NCI-H226 (cell line): ENCODE measurements at places on chromosomes 4 and X.

DNA sequence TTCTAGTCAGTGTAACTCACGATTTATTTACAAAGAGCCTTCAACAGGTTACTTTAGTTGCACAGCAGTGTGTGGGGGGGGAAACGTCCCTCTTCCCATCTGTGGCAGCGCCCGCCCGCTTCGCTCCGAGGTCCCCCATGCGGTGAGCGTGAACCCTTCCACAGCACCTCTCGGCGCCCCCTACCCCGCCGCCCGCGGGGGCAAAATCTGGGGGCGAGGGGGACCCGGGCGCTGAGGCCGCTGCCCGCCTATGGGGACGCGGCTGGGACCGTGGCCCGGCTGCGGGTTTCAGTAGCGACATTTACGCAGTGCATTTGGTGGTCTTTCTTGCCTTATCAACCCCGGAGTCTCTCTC is 6.4 kb downstream of the NKX6-1 start:
- DNase-seq: no peak

DNA sequence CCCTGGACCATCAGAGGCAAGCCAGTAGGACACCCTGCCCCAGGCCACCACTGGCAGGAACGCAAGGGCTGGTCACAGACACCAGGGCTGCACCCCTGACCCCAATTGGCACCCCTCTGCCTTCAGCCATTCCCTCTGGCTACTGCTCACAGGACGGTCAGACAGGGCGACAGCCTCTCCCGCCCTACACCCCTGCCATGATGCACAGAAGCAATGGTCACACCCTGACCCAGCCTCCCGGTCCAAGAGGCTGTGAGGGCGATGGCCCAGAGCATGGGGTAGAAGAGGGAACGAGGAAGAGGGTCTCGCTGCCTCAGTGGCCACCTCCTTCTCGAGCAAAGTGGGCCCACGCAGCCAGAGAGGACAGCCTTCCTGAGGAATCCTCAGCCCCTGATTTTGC is 143.5 kb downstream of the SOWAHB start:
- no peak for DNase-seq

DNA sequence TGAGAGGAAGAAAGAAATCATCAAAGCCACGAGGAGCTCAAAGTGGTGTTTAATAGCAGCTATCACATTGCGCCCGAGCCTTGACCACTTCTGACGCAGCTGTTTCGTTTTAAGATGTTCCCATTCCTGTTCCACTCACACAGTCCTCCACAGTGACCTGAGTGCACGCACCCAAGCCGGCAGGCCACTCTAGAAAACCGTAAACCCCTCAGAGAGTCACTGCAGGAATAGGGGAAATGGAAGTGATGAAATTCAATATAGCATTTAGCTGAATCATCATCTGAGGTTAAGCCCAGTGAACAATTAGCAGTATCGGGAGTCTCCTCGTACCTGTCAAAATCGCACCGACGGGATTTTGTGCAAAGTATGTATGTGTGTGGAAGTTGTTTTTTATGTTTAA is 17.9 kb upstream of the HAND2 start:
- DNase-seq: no peak

DNA sequence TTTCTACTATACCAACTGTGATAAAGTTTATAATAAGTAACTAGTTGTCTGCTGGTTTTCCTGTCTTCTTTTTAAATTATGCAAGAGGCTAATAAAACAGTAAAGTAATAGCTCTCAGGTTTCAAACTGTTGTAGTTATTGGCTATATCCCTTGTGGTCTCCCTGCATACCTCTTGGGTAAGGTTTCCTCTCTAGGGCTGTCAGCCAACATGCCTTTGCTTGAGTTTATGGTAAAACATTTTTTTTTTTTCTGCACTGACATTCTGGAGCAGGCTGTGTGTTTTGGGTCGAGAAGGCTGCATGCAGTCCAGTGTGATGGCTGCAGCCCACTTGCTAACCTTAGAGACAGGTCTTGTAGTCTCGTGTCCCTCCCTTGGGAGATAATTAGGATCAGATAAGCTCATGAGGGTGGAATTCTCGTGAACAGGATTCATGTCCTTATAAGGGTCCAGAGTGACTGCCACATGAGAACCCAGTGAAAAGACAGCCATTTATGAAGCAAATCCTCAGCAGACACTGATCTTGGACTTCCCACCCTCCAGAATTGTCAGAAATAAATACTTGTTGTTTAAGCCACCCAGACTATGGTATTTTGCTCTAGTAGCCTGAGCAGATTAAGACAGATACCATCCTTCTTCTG is 831.2 kb downstream of the CCSER1 start:
- peak; percentile 77 for DNase-seq

DNA sequence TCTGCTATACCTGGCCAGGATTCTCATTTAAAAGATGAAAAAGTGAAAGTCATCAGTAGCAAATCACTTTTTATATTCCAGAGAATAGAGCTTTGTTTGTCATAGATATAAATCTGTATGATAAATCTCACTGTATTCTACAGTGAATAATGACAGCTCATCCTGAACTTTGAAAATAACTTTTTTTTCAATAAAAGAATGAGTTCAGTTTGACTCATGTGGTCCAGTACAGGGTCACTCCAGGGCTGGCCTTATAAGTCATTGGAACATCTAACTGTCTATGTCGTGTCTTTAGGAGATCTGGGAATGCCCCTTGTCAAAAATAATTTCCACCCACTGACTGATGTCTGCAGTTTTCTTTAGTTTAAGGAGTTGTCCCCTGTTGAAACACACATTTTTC is 18.5 kb upstream of the CXCL8 start:
- DNase-seq: no peak

DNA sequence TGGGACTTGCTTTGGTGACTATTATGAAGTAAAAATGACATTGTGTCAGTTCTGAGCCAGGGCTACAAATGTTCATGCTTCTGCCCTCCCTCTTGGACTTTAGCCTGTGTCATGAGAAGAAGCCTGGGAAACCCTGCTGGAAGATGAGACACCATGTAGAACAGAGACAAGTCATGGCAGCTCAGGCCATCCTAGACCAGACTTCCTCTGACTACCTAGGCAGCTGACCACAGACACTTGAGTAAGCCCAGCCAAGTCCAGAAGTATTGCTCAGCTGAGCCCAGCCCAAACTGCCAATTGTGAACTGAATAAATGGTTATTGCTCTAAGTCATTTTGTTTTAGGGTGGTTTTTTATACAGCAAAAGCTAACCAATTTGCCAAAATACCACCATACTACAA is 467.6 kb upstream of the CNKSR2 start:
- peak; percentile 22 for DNase-seq

DNA sequence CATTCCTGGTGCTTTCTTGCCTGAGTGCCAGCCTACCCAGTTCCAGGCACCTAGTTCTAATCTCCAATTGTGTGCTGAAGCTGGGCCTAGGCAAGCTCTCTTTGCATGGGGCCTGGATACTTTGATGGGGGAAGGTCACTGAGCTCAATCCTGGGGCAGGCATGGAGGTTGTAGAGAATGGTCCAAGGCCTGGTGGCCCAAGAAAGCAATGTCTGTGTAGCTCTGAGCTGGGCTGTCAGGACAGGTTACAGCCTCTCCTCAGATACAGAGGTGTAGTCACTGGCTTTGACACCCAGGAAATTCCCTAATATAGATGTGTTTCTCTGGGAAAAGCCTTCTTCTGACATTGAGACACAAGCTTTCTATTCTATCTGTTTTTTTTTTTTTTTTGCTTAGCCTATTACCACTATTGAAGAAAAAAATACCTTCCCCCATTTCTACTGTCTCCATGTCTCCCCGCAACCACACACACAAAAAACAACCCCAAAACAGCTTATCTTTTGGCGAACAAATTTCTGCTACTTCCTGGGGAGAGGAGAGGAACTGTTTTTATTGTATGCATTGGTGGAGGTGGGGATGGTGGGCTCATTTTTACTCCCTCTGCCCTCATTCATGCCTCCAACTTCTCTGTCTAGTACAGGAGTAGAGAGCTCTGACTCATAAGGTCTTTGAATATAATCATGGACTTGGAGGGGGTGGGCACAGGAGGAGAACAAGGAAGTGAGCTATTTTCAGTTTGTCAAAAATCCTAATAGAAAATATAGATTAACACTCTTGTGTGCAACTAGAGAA is 66.7 kb upstream of the DHX15 start:
- no peak for DNase-seq

- DNase-seq: no peak
Observed at GRCh38 chr4:101177154-101177553, 170.2 kb downstream of the PPP3CA start.

DNA sequence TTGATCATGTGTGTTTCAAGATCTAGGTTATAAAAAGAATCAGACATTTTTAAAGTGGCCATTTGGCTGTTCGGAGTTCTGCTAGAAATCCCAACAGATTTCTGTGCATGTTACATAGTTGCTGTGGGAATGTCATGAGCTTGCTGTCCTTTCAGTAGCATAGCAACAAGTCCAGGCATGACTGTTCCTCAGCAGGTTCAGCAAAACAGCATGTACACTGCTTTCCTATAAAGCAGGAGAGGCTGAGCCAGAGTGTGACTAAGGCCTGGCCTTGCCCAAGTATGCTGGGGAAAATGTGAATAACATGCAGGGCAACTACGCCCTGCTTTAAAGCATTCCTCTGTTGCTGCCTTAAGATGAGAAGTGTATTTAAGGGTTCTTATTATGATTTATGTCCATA is 217.1 kb upstream of the SMIM31 start:
- peak; percentile 87 for DNase-seq

DNA sequence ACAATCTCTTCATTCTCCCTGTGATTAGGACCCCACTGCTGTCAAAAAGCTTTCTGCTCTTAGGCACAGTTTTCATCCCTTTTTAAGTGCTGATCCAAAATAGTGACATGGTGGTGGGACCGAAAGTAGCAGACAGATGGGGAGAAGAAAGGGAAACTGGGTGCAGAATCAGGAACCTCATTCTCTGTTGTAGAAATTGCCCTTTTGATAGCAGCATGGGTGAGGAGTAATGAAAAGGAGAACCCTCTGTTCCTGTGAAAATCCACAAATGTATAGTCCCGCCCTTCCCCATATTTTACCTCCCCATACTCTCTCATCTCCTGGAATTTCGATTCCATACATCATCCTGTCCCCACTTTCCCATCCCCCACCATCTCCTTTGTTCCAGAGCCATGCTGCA is 126.5 kb downstream of the STIM2 start:
- DNase-seq: no peak

DNA sequence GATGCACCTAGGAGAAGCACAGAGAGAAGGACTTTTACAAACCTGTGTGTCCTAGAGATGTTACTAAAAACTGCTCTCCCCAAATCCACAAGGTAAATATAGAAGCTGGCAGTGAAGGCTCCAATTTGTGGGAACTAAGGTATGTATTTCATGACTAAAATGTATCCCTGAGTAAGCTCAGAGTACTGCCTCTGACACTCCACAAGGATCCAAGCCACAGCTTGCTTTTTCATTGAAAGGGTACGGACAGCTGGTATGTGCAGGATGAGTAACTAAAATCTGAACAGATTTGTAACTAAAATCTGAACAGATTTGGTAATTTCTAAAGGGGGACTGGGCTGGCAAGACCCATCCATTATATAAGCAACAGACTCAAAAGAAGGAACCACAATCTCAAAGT is 187.6 kb downstream of the DCLK2 start:
- DNase-seq: no peak

GRCh38 chr4:13548059-13548983 is 4.0 kb upstream of the NKX3-2 start:
- no peak for DNase-seq

GRCh38 chrX:20015945-20016615 is 25.2 kb upstream of the BCLAF3 start:
- no peak for DNase-seq

- DNase-seq: no peak
Observed at GRCh38 chr4:5626913-5627312, 81.4 kb downstream of the EVC2 start.

- DNase-seq: no peak
Observed at GRCh38 chr4:55364691-55365344, 18.8 kb downstream of the SRD5A3 start.

- no peak for DNase-seq
Observed at GRCh38 chrX:41960142-41960541, 36.8 kb upstream of the CASK start.

- DNase-seq: no peak
Observed at GRCh38 chr4:52959541-52959940, 97.4 kb downstream of the RASL11B start.

DNA sequence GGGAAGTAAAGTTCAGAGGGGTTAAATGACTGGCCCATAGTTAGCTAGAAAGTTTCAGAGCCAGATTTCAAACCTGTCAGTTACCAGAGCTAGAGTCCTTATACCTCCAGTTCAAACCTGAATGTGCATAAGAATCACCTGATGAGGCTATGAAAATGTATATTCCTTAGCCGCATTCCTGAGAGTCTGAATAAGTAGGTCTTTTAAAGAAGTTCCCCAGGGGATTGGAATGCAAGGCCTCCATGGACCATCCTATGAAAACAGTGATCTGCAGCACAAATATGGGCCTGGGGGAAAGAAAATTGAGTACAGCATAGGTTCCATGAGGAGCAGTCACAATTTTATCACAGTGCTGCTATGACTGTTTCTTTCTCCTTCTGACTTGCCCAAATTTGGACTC is 263.9 kb upstream of the CXorf66 start:
- no peak for DNase-seq

DNA sequence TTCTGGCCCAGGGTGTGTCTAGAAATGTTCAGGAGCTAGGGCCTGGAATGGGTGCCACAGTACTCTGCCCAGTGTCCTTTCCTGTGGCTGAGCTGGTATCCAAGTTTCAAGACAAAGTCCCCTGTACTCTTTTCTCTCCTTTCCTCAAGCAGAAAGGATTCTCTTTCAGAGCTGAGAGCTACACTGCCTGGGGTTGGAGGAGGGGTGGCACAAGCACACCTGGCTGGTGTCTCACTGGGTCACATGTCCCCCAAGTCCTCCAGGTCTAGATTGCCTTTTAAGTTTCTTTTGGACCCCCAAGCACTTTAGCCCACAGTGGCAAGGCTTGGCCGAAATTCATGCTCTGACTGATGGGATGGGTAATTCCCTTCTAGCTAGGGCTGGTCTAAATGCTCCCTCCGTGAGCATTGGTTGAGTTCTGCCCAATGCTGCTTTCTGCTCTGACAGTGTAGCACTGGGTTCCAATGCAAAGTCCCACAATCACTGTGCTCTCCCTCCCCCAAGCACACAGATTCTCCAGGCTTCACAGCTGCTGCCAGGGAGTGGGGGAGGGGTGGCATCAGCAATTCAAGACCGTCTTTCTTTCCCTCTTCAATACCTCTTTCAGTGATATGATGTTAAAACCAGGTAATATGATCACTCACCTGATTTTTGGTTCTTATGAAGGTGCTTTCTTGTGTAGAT is 47.8 kb downstream of the BEX3 start:
- DNase-seq: no peak

- no peak for DNase-seq
Observed at GRCh38 chrX:27555514-27555913, 34.6 kb upstream of the DCAF8L2 start.

DNA sequence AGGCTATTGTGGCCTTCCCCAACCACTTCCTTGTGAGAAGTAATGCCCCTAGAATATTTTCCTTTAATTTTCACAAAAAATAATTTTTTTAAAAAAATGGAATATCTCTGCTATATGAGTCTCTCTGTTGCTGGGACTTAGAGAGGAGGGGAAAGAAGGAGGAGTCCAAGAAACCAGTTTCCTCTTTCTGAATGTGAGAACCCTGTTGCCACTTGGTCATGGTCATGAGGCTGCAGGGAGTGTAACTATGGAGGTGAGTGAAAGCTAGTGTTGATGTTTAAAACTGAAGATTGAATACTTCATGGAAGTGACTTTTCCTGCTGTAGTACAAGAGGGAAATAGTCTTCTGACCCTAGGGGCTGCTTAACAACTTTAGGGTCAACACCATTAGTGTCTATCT is 20.4 kb downstream of the KIAA1210 start:
- no peak for DNase-seq
